ENCODE measurements at places on chromosomes 5 and 9. TPM values are rescaled to one million over a fixed set of nuclear protein-coding genes. Genes with fewer than 3 reads are reported as not detected.

DNA sequence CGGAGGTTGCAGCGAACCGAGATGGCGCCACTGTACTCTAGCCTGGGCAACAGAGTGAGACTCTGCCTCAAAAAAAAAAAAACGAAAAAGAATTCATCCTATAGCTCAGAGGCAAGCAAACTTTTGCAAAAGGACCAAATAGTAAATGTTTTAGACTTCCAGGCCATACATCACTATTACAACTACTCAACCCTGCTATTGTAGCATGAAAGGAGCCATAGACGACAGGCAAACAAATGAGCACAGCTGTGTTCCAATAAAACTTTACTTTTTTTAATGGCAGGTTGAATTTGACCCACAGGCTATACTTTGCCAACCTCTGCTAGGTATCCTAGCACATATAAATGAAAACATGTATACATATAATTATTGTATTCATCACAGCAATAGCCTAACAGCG lies 58.9 kb upstream of the SLC30A5 start:
- no peak for DNase-seq

DNA sequence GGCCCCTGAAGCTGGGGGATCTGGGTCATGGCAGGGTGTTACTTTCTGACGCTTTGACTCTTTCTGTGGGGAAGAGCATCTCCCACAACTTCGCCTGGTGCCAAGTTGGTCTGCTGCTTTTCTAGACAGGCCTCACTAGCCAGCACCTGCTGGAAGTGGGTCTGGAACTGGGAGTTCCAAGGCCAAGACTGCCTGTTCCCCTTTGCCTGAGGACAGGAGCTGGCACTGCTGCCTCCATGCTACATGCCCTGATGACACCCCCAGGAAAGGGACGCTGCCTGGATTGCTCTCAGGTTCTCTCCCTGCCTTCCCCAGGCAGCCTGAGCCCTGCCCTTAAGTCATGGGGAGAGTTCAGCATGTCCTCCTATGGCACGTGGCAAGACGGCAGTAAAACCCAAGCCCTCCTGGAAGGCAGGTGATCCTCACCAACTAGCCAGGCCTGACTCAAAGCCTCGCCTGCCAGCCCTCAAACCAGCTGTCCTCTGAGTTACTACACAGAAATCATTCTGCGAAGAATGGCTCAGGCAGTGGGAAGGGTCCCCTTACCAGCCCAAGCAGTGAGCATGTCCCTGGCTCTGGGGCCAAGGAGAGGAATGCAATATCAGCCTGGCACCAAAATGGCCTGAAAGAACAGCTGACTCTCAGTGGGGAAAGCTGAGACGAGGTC lies 35.8 kb downstream of the SEC61B start:
- DNase-seq, result no peak

DNA sequence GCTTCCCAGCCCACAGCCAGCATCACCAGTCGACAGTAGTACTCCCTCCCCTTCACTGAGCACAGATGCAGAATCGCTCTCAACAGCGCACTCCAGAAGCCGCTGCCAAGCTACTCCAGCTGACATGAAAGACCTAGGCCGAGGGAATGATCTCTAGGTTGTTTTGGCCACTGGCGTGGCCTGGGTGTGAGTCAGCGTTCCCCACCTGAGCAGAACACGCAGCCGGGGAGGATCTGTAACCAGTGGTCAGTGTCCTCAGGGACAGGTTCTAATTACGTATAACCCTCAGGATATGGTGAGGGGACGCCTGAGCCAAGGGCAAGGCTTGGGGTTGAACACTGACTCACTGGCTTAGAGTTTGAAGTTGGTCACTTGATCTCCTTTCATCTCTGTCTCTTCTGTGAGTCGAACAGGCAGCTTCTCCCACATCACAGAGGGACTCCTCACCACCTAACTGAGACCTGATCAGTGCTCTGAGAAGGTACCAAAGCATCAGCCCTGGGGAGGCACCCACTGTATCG lies 76.9 kb upstream of the IL17B start:
- peak; percentile 62 for DNase-seq

DNA sequence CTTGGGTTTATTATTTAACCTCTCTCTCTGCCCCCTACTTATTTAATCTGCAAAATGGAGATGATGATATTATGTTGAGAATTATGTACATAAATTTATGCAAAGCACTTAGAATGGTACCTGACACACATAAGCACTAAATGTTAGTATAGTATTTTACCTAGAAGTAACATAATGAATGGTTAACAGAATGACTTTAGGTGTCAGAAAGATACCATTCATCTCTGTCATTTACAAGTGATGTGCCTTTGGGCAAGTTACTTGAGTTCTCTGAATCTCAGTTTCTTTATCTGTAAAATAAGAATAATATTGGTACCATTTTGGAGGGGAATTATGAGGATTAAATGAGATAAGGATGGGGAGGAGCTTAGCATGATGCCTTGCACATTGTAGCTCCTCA lies 159.4 kb downstream of the PPP2R2B start:
- DNase-seq, result no peak

- DNase-seq, result no peak
These were observed 32.4 kb upstream of the CRHBP start for GRCh38 chr5:76920491-76920890.

GRCh38 chr5:150317048-150318003 lies 14.6 kb upstream of the ARSI start:
- no peak for DNase-seq

DNA sequence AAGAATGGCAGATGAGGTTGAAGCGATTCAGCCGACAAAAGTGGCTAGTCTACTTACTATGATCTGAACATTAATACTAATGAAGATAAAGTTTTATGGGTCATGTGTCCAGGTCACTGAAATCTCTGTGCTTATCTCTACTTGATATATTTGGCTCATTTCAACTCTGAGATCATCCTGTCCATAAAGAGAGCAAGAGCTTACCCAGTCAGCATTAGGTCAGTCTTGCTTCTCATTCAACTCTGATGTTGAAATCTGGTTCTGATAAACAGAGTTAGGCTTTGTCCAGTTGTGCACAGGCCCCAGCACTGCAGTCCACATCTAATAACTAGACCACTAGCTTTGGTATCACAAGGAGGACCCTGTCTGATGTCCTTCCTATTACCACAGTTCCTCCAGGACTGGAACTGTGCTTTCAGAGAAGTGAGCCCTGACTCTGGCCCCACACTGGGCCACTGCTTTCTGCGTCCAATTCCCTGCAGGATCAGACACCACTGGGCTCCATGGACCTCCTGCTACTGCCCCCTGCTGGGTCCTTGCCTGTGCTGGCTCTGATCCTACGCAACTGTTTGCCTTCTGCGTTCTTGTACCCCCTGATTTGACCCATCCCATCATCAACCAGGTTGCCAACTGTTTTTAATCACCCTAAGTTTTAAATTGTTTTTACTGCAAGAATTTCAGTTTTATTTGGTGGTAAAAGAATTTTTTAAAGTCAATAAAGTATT lies 23.7 kb upstream of the FAM120A start:
- DNase-seq, result no peak

GRCh38 chr5:14744296-14745187 lies 80.0 kb downstream of the OTULIN start:
- DNase-seq, result peak; percentile 33

DNA sequence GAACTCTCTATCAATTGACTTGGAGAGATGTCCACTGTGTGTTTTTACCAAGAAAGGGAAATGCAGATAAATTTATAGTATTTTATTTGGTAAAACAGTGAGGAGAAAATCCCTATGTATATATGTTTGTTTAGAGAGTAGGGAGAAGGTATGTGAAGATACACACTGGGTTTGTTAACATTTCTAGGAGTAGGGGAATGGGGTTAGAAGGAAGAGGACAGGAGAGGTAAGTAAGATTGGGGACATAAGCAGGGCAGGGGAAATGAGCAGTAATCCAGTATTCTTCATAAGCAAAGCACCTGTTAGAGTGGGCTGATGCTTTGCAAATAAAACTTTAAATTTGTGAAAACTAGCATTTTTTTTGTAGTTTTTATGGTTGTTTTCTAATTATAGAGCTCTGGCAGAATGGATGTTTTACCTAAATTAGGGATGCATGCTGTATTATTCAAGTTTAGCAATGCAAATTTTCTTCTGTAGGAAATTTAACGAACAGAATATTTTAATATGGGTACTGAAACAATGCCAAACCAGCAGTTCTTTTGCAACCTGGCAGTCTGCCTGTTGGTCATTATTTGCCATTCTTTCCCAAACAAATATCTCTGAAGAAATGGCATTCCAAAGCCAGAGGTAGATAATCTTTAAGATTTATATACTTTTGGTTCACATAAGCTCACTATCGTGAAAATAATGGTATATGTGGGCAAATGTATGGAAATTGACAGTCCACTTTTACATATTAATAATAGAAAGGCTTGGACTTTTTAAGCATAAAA lies 19.4 kb upstream of the DCP2 start:
- DNase-seq, result no peak

GRCh38 chr9:129525656-129526196 lies 95.2 kb downstream of the C9orf50 start:
- no peak for DNase-seq

- DNase-seq, result no peak
These were observed 17.9 kb downstream of the FGF18 start for GRCh38 chr5:171437286-171437821.

GRCh38 chr5:103472830-103473229 lies 89.8 kb downstream of the NUDT12 start:
- DNase-seq, result no peak

DNA sequence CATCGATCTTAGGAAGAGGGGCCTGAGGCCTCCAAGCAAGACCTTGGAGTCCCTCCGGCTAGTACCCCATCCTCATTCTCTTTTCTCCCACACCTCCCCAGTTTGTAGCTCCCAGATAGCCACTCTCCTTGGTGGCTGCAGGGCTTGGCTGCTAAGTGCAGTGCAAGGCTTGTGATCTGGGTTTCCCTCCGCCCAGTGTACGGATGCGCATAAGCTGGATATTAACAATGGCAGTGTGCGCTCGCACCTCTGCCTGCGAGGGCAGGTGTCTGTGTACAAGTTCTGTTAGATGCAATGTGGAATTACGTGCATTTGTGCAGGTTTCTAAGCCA lies 71.0 kb upstream of the TBCA start:
- no peak for DNase-seq

DNA sequence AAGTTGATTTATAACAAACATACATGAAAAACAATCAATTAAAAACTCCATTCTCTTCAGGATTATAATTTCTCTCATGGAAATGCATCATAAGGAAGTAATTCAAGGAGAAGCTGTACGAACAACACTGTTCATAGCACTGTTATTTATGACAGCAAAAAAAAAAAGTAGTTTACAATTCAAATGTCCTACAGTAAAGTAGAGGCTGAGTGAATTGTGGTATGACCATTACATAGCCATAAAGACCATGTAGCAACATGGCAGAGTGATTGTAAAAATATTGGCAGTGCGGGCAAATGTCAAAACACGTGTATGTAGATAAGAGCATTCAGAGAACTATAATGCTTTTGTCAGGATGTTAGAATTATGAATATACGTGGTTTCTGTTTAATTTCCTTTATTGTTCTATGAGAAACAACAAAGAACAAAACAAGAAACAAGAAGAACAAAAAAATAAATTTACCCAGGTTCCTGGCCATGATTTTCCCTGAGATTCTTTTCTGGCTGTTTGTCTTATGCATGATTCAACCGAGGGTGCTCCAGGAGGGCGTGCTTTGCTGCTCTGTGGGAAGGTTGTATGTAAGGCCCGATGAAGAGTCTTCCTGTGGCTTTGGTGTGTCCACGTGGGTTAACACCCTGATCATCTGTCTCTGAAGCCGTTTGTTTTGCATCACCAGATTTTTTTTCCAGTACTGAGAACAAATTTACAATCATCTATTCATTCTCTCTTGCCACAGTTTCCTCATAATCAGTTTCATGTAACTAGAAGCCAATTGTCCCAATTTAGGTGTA lies 28.8 kb downstream of the GCNT4 start:
- DNase-seq, result no peak

DNA sequence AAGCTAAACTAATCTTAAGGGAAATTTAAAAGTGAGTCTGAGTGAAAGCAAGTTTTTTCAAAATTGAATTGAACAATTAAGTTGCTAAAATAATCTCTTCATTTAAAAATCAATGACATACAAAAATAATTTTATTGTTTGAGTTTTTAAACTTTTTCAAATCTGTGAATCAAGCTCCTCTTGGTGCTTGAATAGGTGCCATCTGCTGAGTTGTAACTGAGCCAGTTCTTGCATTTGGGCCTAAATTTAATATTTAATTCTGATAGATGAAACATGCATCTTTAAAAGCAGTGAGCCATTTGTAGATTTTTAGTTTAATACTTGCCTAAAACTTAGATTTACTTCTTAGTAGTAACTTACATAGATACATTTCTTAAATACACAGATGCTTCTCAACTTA lies 31.8 kb downstream of the SPATA31D1 start:
- DNase-seq, result no peak

DNA sequence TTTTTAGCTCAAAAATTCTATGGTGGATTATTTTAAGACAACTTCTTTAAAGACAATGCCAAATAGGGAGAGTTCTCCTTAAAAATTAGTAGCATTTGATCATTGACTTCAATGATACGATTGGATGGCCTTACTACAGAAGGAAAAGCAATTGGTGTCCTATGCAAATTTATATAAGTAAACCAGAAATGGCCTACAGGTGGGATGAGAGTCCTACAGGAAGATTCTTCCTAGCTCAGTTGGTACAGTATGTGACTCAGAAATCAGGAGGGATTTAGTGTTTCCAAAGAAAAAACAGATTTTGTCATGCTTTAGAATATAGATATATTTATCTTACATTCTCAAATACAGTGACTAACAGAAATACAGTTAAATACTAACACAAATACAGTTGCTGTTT lies 6.5 kb downstream of the ANKRA2 start:
- no peak for DNase-seq

- DNase-seq, result no peak
These were observed 492.3 kb downstream of the SPATA31D1 start for GRCh38 chr9:82480921-82481320.

DNA sequence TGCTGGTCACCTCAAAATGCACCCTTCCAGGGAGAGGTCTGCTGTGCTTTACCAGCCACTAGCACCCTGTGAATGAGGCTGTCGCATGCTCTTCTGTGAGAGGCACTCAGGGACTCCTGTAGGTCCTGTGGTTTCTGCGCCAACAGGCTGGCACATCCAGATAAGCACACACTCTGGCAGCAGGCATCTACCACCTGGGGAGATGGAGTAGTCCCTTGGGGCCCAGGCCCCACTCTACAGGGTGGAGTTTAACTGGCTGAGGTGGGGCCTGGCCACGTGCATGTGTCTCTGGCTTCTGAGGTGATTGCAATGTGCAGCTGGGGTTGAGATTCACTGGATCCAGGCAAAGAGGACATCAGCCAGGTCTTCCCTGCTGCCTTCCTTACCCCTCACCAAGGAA lies 32.3 kb downstream of the TMEM174 start:
- no peak for DNase-seq

- DNase-seq, result no peak
These were observed 32.8 kb upstream of the ADCY2 start for GRCh38 chr5:7363067-7363677.

The GLRA1 gene
- total RNA-seq, result not detected

The PHYHD1 gene
- 20.3 TPM for total RNA-seq

The PCDHA13 gene
- total RNA-seq, result not detected

The PPP1R26 gene
- 20.9 TPM for total RNA-seq

The PRRT1B gene
- not detected for total RNA-seq

The OTP gene
- not detected for total RNA-seq

The FCHO2 gene
- total RNA-seq, result 23.3 TPM
